Activated CD4-positive, alpha-beta T cell treated with anti-CD3 and anti-CD28 coated beads for 4 hours (primary cell): ENCODE measurements at places on chromosomes 3 and 15.

DNA sequence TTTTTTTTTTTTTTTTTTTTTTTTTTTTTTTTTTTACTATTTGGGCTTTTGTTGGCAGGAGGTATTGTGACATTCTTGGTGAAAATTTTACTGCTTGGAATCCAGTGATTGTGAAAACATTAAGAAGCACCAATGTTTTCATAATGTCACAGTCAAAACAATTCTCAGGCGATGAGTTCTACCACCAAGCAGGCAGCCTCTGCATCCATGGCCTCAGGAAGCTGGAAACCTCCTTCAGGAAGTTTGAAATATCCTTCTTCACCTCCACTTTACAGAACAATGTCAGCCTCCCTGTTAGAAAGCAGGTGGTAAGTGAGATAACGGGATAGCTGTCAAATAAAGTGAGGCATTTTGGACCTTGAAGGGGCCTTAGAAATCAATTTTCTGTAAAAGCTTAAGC lies 98.3 kb downstream of the MEX3B start:
- DNase-seq: no peak

GRCh38 chr3:136802481-136802996 lies 16.4 kb upstream of the SLC35G2 start:
- DNase-seq: no peak

- no peak for DNase-seq
Measured at GRCh38 chr3:9036404-9037131, 73.3 kb upstream of the RAD18 start.

- no peak for DNase-seq
Measured at GRCh38 chr3:1583044-1583443, 490.2 kb downstream of the CNTN6 start.

DNA sequence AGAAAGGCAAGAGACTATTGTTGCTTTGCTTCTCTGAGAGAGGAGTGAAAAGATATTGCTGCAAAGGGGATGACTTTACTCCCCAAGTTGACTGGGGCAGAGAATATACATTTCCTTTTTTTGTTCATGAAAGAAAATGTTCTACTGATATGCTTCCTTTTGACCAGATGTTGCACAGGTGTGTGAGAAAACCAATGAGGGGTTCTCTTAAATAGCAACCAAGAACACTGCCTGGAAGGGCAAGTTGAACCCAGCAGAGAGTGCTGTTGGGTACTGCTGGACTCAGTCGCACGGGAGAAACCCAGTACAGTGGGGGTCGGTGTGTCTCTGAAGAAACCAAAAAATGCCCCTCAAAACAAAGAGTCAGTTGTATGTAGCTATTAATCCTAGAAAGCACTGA lies 101.2 kb downstream of the CHST2 start:
- no peak for DNase-seq

GRCh38 chr15:44971036-44971435 lies 14.5 kb downstream of the TERB2 start:
- DNase-seq: no peak

DNA sequence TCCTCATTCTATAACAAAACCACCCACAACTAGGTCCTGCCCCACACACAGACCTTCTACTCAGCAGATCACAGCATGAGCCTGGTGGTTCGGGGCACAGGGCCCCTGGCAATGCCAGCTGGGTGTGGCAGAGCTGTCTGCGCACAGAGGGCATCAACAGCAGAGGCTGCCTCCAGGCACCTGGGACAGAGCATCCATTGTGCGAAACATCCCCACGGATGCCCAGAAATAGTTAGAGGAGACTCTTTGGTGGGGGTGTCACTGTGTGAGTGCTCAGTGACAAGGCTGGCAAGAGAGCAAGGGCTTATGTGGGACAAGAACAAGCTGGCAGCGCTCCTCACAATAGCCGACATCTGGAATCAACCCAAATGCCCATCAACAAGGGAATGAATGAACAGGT lies 487.4 kb upstream of the PROK2 start:
- DNase-seq: no peak
